ENCODE measurements at places on chromosomes 3 and 15.

DNA sequence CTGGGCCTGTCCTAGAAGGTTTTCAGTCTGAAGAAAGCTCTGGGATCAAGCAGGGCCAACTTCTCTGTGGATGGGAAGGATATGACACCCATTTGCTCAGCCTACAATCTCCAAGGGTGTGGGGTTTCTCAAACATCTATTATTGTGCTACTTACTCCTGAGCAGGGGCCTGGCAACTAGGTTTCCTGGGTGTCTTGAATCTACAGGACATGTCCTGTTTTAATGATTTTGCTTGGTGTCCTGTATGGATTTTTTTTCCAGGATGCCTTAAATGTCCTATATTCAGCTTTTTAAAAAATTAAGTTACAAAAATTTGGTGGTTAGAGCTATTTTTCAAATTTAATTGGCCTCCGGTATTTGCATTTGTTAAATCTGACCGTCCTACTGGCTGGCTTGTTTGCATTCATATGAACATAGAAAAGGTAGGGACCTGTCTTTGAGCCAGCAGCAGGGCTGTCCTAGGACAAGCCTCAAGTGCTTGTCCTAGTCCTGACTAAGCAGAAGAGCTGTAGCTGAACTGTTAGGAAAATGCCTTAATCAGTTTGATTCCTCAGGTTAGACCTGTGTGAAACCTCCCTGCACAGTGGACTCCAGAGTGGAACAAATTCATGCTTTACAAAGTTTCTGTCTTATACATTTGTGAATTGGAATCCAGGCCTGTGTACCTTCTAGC lies 40.0 kb upstream of the LMOD3 start:
- DNase-seq = no peak

DNA sequence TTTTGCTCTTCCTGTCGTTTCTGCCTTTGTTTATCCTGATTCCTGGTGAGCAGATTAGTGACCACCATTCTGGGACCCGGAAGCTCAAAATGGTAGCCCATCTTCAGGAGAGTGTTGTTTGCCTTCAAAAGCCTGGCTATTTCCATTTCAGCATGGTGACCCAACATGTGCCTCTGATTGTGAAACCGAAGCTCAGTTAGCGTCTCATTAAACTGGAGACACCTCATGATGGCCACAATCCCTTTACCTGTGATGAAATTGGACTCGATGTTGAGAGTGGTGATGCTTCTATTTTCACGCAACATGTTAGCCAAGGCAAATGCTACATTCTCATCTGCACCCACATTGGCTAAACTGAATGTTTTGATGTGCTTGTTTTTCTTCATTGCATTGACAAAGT lies 3.3 kb downstream of the LMOD3 start:
- no peak for DNase-seq

- no peak for DNase-seq
These were observed 3.9 kb downstream of the EAF1 start for GRCh38 chr3:15431256-15431837.

DNA sequence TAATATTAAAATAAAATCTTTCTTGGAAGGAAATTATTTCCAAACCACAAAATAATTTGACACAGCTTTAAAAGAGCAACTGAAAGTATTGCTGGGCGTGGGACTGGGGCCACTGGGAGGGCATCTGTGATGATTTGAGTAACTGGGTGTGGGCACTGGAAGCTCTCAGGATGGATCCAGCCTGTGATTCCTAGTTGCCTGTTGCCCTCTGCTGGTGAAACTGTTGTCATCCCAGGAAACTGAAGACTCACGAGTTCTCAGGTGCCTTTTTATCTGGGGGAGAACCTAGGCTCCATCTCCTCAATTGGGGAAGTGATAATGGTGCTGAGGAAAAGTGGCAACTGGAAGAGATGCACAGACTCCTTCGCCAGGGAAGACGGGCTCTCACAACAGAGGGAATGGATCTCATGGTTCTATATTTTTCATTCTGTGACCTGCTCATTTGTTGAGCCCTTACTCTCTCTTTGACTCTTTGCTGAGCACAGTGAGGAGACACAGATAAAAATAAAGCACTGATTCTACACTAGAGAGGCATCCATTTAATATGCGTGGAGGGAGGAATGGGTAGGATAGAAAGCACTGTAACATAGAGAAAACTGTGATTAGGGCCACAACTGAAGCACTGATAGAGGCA lies 61.6 kb downstream of the TPRG1 start:
- DNase-seq = no peak

DNA sequence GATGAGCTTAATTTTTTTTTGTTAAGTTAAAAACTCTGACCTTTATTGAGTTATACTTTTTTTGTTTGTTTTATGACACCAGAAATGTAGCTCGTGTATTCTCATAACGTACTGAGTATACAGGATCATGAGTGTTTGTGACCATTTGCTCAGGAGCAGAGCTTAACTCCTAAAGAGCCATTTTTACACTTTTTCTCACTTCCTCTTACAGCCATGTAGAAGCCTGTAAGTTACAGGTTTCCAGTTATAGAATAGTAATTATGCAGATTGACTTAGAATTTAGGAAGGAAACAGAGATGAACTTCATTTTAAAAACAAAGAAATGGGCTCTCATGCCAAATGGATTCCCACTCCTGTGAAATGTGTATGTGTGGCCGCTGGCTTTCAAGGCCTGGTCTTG lies 151.7 kb downstream of the MCTP2 start:
- no peak for DNase-seq

DNA sequence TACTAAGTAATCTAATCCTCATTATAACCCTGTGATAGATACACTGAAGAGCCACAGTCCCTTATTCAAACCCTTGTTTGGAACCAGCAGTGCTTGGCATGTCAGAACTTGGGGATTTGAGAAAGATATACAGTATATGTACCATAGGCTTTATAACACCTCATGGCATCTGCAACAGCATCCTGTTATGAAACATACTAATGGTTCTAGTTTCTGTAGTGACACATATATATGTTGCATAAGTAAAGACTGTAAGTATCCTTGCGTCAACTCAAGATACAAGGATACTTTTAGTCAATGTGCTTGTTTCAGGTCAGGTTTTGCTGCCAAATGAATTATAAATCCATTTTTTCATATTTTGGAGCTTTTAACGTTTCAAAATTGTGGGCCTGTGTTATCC lies 58.5 kb downstream of the CCNL1 start:
- no peak for DNase-seq

DNA sequence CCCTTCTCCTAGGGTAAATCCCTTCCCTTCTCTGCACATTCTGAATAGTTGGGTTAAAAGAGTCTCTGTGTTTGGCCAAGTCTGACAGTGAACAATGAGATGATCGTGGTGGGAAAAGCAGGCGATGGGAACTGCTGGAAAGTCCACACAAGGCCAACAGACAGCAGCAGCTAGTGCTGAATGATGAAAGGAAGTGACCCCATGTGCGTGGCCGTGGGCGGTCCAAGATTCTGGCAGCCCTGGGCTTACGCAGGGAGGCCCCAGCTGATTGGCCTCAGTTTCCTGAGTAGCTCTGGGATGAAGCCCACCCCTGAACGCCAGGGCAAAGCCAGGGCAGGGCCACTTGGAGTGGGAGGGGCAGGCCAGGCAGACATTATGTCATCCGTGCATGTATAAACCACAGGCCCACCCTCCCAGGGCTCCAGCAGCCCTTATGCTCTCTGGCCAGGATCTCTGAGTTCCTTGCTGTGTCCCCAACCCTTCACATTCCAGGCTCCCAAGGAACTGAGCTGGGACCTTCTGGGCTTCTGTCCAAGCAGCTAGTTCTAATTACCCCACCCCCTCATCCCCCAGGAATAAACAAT lies 57.8 kb downstream of the CDC25A start:
- DNase-seq = no peak

- no peak for DNase-seq
These were observed 5.5 kb downstream of the GFM1 start for GRCh38 chr3:158649791-158650190.

DNA sequence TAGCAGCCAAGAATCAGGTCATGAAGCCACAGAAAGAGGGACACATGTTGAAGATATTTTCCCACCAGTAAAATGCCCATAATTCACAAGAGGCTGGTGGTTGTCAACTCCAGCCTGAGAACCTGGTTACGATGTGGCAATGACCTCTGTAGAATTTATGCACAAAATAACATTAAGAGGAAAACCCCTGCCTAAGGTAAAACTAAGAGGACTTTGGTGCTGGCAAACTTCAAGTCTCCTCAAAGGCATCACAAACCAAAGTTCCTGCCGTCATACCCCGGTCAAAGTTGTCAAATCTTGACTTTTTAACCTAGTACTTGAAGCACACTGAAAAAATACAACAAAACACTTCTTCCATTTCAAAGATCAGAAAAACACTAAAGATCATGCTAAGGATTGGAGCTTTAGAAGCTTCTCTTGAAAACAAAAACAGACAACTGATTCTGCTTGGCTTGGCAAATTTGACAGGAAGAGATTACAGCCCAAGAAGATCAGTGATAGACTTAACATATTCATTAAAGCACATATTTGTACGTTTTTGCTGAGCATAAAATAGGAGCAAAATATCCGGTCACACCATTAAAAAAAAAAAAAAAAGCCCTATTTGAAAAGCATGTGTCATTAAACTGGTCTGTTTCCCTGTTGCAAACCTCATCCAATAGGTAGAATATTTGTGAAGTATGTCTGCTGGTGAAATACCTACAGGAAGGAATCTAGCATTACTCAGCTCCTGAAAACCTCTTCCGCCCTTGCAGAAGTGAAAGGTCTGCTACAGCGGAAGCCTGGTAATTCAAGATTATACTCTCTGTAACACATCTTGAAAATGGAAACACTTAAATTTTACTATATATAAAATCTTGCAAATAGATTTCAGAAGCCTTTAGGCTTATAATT lies 22.8 kb downstream of the EIF4E3 start:
- DNase-seq = no peak

Measured in activated naive CD4-positive, alpha-beta T cell (primary cell).